ENCODE measurements at places on chromosomes 6 and 20. TPM values are rescaled to one million over a fixed set of nuclear protein-coding genes. Genes with fewer than 3 reads are reported as not detected.
A peak's percentile ranks its signal among the peaks of the same experiment; 100 is the strongest.

GRCh38 chr6:124539096-124539495 is 423.1 kb upstream of the RNF217 start:
- no peak for DNase-seq

The AMD1 gene
- 174 TPM for total RNA-seq

DNA sequence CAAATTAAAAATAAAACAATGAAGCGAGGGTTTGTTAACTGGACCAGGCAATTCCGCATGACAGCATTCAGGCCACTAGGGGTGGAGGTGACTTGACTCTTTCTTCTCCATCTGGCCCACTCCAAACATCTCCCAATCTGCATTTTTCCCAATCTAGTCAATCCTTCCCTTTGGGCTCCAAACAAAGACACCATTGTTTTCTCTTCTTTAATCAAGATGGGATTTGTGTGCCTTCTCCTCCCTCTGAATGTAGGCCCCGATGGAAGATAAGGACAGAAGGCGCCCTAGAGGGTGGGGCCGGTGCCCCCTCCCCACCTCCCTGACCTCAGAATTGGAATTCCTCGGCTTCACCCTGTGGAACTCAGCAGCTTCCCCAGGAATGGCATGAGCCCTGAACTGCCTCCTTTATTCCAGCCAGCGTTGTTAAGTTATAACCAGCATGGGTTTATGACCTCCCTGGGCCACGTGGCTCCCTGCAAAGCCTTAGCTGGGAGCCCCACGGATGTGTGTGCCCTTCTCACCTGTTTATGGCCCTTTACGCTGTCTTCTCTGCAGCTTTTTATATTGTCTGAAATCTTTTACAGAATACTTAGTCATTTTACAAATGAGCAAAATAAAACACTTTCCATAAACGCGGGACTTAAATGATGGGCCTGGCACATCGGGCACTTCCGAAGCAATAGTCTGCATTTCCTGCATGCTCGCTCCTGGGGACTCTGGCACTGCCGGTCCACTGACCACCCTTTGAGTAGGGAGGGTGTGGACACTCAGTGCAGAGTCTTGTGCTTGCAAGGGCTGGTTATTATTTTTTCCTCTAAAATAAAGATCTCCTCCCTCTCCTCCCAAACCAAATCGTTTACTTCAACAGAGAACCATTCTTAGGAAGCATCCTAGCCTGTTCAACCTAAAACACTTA is 24.5 kb downstream of the OVOL2 start:
- DNase-seq, result no peak

The POU5F1 gene
- total RNA-seq, result 2,533 TPM

DNA sequence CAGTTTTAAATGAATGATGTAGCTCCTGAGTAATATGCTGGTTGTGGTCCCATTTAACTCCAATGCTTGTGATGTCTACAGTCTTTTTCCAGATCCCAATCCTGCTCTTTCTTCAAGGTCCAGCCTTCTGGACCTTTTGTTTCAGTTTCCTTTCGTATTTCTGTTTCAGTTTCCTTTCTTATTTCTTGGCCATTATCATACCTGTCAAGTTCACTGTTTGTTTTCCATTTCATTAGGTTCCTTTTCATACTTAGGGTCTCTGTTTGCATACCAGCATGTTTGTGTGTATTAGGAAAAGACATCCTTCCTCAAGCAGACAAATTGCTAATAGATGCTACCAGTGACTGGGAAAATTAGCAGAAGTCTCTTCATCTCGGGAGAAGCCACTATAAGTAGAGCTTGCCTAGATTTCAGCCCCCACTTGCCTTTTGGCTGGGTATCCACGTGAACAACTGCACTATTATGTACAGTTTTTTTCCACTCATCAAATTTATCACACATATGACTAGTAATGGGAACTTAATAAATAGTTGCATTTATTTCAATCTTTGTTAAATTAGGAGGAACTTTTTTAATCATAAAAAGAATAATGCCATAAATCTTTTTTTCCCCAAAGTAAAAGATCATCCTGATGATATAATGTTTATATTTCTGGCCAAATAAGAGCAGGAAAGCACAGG is 583.4 kb downstream of the BCKDHB start:
- no peak for DNase-seq

- DNase-seq, result peak; percentile 42
Measured at GRCh38 chr6:7680393-7681075, 45.4 kb upstream of the BMP6 start.

DNA sequence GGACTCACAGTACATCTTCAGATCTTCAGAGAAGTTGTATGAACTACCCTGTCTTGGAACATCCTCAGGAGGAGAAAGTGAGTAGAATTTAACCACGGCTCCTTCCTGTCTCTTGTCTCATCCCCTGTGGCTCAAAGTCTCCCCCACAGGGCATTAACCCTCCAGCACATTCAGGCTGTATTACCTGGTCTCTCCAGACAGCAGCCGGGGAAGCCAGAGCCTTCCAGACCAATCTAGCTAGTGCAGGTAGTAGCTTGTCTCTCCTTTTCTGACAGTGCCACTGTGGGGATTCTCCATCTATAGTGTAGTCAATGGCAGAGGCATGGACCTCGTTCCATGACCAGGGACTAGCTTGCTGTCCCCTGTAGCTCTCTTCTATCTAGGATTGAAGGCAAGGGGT is 16.9 kb upstream of the ELMO2 start:
- DNase-seq, result no peak

The CCN6 gene
- total RNA-seq, result not detected

- DNase-seq, result no peak
Measured at GRCh38 chr6:8492536-8493133, 57.3 kb upstream of the SLC35B3 start.

DNA sequence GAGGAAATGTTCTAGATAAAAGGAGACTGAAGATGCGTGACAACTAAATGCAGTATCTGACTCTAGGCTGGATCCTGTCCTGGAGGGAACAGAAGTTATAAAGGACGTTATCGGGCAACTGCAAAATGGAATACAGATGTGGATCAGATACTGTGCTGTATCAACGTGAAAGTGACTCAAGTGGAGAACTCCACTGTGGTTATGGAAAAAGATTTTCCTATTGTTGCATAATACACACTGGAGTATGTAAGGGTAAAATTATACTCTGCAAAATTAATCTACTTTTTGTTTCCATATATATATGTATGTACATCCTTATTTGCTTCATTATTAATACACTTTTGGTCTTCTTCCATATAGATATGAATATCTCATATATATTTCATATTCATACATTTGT is 654.0 kb downstream of the QKI start:
- DNase-seq, result no peak

GRCh38 chr20:11323816-11324215 is 593.9 kb upstream of the BTBD3 start:
- no peak for DNase-seq

GRCh38 chr6:3022765-3023662 is 23.3 kb downstream of the NQO2 start:
- no peak for DNase-seq

- DNase-seq, result peak; percentile 41
Measured at GRCh38 chr20:35718972-35719635, 19.9 kb downstream of the ROMO1 start.

DNA sequence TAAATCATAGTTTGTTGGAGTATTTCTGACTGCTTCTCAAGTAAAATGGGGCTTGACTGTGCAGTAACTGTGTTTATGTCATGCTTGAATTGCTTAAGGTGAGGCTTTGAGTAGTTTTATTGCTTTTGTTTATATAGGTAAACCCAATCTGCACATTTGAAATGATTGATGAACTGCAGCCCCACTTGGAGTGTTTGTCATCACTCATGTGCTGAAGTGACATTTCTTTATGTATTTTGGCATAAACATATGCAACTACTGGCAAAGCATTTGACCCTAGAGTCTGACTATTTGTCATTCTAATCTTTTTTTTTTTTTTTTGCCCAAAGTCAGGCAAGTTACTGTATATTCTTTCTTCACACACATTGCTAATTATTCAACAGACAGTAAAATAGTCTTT is 491.4 kb upstream of the POU3F2 start:
- no peak for DNase-seq

DNA sequence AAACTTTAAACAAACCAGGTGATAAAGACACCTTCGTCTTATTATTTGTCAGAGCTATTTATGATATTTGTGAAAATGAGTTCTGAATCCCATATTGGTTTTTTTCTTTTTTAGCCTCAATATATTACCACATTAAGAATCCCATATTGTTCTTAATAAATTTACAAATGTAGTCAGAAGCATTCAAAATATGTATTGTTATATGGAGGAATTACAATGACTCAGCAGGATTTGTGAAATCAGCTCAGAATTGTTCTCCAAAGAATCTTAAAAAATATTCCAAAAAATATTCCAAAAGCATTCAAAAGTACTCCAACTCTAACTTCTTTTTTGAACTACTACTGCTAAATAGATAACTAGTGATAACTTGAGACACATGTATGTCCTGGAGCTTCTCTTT is 6.5 kb upstream of the ZNF343 start:
- DNase-seq, result no peak

GRCh38 chr20:840858-841567 is 7.5 kb downstream of the FAM110A start:
- DNase-seq, result peak; percentile 72

The MEI4 gene
- 0.23 TPM for total RNA-seq

The ADGRB3 gene
- 1.2 TPM for total RNA-seq

DNA sequence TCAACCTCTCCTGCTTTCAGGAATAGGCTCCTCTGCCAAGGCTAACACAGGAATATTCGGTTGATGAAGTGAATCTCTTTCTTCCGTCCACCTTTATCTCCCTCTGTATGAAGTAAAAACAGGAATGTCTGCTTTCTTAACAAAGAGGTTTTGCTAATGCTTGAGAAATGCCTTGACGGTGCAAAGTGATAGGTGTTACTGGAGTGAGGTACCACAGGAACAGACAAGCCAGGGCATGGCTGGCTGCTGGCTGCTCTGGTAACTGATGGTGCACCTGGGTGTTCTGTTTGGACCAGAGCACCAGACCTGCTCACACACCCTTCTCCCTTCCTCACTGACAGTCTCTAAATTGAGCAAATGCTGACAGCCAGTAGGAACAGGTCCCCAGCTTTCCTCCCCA is 174.0 kb upstream of the FBXL4 start:
- DNase-seq, result no peak

DNA sequence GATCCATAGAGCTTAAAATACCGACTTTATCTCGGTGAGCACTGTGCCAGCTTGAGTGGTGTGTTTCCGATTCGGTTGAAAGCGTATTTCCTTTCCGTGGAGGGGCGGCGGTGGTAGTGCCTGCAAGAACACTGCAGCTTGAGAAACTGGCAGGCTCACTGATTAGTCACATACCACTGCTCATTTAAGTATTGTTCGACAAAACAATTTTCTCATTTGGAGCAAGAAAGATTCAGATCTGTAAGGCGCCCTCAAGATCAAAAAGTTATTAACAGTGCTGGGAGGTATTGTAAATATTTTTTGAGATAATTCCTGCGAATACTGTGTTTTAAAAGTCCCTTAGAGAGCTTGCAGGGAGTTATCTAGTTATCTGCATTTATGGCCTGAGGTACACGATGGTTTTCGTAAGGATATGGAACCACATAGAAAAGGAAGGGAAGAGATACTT is 1.3 kb downstream of the MAPK14 start:
- no peak for DNase-seq

The GPSM3 gene
- 6.0 TPM for total RNA-seq

DNA sequence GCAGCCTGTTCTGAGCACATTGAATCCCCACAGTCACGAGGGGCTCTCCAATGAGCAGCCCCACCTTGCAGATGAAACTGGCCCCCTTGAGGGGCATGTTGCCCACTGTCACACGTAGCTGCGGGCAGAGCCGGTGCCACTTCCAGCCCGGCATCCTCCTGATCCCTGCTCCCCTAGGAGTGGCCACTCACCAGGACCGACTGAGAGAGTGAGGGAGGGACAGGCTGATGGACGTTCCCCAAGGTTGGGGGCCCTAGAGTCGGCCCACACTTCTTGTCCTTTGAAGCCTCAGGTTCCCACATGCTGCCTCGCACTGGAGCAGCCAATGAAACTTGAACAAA is 10.5 kb downstream of the ENTPD6 start:
- DNase-seq, result no peak

DNA sequence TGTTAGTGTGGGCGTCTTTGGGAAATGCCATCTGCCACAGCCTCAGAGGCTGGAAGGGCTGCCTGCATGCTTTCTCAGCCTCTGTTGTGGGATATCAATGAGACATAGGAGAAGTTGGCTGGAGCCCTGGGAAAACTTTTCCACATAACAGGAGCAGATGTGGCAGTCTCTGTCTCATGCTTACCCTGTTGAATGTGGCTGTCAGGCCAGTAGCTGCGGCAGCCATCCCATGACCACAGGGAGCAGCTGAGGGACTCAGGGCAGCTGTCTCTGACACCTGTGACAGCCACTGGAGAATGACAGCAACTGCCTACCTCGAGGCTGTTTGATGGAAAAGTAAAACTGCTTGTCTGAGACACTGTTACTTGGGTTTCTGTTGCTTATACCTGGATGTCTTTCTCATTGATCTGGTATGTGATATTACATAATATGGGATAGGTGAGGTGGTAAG is 64.4 kb downstream of the TULP4 start:
- DNase-seq, result no peak

DNA sequence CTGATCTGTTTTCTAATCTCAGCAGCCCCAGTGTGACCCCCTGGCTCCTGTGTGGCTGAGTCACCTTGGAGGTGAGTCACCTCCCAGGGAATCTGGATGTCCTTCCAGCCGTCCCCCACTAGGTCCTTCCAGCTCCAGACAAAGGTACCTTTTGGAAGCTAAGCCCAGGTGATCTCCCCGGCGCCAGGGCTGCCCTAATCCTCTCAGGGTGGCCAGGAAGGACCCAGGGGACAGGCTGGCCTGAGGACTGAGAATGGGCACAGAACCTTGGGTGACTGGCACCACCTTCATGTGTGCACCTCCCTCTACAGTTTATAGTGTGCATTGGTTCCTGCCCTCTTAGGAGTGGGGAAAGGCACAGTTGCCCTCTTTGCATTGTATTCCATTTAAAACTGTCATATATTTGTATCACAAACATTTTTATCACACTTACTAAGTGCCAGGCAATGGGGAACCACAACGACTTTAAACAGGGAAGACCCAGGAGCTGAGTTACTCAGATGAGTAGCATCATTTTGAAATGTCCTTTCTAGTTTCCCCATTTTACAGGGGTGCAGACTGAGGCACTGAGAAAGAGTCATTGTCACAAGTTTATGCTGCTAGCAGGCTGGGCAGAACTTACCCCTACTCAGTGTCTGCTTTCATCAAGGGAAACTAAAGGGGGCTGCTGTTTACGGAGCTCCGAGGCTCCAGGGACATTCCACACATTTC is 2.6 kb upstream of the BPIFB4 start:
- no peak for DNase-seq
